NCI-H526 (cell line): ENCODE measurements at places on chromosomes 13 and 19.
A peak's percentile ranks its signal among the peaks of the same experiment; 100 is the strongest.

DNA sequence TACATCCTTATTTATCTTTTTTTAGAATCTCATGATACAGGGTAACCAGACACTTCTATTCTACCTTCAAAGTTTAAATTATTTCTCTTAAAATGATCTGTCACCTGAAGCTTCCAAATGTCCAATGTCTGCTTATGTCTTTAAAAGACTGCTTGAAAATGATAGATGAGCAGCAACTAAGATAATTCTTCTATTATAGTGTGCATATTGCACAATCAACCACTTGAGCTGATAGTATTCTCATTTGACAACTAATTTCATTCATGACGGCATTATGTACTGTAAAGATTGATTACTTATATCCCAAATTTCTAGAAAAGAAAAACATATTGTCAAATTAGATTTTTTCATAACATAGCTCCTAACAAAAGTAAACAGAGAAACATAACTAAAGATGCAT is 1478.2 kb upstream of the MIR17HG start:
- no peak for DNase-seq

DNA sequence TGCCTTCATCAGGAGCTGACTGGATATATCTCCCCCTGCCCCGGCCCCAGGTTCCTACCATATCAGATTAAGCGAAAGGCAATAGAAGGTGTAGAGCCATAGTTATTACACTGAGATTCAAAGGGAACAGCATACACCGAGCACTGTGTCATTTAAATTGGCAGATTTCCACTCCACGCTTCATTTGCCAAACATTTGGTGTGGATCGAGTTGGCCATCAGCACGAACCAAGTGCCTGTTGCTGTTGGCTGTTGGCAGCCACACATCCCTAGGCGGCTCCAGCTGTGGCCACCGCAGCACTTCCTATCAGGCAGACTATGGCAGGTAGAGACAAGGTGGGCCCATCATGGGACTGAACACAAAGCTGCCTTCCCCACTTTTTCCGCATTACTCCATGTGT is 115.8 kb downstream of the CCNA1 start:
- no peak for DNase-seq

DNA sequence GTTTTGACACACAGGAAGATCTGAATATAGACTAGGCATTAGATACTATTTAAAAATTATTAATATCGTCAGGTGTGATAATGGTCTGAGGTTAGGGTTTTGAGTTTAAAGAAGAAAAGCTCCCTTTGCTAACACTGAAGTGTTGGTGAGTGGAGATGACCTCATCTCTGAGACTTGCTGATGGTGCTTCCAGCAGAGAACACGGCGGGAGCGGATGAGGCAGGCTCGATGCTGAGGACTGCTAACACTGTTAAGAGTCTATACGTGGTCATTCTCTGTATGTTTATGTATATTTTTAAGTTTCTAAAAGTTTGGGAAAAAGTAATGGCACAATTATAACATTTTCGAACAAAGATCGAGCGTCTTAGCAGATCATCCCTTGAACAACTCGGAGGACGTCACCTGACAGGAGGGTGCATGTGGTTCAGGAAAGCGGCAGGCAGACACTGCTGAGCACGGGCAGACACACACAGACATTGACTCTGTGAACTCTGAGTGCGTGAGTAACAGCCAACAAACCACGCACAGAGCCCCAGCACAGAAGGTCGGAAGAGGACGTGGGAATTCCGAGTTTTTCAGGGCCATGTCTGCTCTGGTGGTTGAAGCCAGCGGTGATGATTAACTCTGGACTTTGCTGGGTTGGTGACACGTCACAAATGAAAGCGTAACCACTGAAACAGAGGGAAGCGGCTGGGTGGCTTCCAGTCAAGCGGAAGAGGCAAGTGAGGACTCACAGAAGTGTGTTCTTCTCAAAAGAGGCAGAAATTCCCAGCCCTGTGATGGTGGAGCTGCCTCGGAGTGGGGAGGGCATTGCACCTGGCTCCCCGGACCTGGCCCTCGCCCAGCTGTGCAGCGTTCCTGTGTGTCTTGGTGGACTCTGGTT is 91.9 kb upstream of the TEX29 start:
- DNase-seq = no peak

DNA sequence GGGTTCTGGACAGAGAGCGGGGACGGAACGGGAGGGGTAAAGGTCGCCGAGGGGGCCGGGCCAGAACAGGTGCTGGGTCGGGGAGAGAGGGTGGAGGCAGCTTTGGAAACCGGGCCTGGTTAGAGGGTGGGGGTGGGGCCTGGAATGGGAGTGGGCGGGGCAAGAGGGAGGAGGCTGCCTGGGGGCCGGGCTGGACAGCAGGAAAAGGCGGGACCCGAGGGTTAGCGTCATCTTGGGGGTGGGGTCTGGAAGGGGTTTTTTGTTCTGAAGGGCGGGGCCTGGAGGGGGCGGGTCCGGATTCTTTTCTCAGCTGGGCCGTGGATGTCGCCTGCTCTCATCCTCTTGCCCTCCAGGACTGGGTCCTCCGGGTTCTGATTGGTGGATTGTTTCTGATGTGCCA is 4.3 kb upstream of the ZNF813 start:
- DNase-seq = no peak

- no peak for DNase-seq
These were observed 99.2 kb downstream of the GNG7 start for GRCh38 chr19:2603334-2603733.

DNA sequence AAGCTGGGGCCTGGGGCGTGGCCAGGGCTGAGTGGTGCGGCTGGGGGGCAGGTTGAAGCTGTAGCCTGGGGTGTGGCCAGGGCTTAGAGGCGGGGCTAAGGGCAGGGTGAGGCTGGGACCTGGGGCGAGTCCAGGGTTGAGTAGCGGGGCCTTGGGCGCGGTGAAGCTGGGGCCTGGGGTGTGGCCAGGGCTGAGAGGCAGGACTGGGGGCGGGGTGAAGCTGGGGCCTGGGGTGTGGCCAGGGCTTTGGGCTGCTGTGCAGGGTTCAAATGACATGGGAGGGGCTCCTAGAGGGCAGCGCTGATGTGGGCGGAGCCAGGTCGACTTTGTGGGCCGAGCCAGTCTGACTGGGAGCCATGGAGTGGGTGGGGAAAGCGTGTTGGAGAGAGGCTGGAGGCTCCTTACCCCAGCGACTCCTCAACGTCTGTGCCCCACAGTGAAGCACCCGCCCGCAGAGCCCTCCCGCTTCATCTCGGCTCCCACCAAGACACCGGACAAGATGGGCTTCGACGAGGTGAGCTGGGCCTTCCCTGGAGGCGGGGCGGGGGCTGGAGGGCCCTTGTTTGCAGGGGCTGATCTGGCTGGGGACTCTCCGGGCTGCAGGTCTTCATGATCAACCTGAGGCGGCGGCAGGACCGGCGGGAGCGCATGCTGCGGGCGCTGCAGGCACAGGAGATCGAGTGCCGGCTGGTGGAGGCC is 21.5 kb downstream of the COLGALT1 start:
- DNase-seq = peak; percentile 19

DNA sequence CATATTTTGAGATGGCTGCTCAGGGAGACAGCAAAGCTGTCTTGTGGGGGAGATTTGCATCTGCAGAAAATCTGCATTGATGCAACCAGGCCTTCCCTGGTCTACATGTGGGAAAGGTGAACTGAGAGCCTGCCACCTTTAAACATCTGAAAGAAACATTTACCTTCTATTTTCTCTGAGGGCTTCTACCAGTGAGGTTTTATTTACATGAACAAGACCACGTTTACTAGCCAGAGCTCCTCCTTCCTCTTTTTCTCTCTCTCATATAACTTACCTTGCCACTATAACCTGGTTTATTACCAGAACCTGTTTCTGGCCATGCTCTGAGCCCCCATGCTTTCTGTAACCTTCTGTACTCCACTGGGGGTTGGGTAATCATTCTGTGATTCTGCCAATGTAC is 14.4 kb upstream of the RUBCNL start:
- peak; percentile 14 for DNase-seq

DNA sequence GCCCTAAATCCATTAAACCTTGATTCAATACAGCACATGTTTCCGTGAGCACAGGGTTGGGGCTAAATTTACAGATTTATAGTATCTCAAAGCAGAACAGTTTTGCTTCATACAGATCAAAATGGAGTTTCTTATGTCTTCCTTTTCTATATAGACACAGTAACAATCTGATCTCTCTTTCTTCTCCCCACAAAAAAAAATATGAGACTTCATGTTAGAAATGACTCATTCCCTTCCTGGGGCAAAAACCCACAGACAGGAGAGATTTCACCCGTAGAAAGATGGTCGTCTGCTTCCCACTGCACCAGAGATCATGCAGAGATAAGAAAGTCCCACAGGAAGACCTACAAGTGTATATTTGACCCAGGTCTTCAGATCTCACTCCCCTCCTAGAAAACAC is 7.7 kb upstream of the ZNF611 start:
- no peak for DNase-seq

GRCh38 chr19:7926021-7926726 is at the start of gene CTXN1:
Gene CTXN1, minus strand, starts transcription at chr19:7926135. Its CDS starts 597 bp downstream, at chr19:7925538.
- peak; percentile 65 for DNase-seq

DNA sequence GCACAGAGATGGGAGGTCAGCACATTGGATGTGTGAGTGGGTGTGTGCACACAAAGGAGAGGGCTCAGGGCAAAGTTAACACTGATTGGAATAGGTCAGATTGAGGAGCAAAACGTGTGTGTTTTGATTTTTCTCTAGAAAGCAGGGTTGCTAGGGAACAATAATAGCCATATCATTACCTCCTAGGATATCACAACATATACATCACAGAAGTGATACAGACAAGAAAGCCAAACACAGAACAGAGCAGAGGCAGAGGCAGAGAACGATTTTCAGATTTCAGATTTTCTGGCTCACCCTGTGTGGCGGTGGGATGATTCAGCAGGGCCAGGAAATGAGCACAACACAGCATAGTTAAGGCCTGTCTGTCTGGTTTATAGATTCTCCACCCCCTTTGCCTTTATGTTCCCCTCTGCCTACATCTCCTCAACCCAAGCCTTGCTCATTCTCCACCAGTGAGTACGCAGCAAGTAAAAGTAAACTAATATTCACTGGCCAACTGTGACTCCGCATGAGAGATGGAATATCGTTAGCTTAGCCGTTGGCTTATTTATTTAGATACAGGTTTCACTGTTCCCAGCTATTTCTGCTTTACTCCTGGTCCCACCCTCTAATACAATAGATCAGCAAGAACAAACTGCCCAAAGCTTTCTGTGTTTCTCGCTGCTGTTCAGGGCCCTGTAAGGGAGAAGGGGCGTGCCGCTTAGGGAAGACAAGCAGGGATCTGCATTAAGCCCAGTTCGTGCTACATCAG is 182.7 kb upstream of the TSC22D1 start:
- peak; percentile 46 for DNase-seq

DNA sequence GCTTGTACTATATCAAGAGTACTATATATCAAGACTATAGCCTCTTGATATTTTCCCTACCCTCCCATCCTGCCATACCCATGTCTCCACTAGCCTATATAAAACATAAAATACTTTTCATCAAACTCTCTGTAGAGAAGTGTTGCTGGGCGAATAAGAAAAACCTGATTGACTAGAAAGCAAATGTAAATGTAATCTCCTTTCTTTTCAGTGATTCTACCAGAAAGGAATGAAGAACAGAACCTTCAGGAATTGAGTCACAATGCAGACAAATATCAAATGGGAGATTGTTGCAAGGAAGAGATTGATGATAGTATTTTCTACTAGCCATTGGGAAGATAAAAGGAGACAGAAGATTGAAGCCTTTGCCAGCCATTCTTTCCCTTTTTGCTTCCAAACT is 89.2 kb downstream of the KCNRG start:
- DNase-seq = no peak

DNA sequence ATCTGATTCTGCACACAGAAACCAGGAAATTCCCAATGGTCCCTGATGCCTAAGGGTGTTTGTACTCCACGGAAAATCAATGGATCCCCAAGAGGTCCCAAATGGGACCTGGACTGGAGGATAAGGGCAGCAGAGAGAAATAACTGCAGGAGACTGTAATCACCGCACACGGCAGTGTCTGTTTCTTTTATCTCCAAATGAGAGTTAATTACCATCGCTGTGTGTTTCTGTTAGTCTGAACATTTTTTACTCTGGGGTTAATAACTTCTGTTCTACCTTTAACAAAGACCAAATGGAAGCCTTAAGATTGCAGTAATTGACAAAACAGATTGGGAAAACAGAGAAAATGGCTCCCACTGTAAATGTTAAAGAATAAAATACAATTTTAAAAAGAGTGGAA is 320.9 kb downstream of the DCLK1 start:
- no peak for DNase-seq

GRCh38 chr13:60645676-60646075 is 248.7 kb downstream of the TDRD3 start:
- no peak for DNase-seq

- no peak for DNase-seq
These were observed 155.1 kb downstream of the DCLK1 start for GRCh38 chr13:35976126-35976525.
